ENCODE measurements at places on chromosomes 7 and 10.

DNA sequence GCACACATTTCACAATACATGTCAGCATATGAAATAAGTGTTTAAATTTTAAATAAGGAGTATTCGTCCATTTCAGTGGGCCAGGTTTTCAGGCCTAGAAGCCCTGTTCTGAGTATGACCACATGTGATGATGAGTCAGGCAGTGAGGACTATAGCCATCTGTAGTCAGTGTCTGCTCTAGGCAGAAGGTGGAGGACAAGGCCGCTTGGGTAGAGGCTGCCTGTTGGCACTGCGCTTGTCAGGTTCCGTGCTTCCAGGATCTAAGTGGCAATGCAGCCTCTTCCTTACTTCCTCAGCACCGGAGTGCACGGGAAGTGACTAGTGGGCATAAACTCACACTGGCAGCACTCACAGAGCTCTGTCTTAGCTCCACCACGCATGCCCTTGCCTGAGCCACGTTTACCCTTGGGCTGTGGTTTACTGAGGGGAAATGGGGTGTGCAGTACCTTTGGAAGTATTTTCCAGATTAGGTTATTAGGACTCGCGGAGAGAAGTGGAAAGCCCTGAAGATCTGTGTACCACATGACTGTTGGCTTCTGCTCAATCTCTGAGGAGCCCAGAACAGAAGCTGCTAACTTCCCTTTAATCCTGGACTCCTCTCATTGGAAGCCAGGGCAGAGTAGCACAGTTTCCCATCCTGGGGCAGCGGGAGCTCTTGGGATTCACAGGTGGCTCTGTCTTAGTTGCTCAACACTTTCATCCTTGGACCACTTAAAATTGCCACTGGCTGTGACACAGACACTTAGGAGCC, 87.5 kb upstream of the GJD4 start:
- no peak for DNase-seq

DNA sequence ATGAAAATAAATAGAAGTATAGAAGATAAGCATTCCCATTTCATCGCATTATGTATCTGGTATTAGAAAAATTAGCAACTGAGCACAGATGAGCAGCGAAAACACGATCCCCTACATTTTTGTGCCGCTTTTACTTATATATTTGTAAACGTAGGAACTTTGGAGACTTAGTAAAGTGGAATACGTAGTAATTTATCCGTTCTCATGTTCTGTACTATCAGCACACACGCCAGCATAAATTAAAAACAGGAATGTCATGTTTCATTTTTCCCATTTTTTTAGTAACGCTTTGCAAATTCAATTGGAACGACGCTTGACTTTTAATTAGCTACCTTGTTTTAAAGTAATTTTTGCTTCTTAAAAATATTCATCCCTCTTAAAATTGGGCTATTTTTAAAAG, 2.4 kb downstream of the ZNRF2 start:
- DNase-seq, result no peak

DNA sequence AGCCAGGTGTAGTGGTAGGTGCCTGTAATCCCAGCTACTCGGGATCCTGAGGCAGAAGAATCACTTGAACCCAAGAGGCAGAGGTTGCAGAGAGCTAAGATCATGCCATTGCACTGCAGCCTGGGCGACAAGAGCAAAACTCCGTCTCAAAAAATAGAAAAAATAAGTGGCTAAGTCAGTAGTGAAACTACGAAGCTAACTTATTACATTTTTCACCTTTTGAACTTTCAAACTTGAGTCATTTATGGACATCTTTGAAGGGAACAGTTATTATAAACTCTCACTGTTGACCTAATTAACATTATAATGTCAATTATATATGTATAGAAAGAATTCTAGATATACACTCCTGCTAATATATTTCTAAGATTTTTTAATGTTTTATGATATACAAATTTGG, 541.5 kb upstream of the C7orf33 start:
- no peak for DNase-seq

DNA sequence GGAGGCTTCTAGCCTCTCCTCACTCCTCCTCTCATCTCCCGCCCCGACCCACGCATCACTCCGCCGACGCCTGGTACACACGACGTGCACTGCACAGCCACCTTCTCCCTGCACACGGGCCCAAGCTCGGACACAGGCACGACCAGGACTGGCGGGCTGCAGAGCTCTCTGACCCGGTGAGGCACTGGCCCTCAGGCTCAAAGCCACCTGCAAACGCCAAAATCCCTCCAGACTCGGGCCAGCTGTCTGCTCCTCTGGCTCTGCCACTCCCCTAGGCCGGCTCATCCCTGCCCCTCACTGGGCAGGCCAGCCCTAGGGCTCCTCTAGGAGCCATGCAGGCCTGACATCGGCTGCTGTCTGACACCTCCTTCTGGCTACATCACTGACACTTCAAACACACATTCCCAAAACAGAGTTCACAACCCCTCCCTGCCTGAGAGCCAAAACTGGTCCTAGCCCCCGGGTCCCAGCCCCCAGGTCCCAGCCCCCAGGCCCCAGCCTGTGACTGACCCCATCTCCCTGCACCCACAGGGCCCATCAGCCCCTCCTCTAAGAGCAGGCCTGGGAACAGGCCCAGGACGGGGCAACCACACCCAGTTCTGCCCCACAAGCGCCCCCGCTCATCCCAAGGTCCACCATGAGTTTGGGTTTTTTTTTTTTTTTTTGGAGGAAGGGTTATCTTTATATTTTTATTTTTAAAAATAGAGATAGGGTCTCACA, 35.1 kb downstream of the MAD1L1 start:
- peak; percentile 32 for DNase-seq

GRCh38 chr10:114624951-114625780, 32.9 kb downstream of the ABLIM1 start:
- no peak for DNase-seq

GRCh38 chr7:103687272-103687671, 241.3 kb upstream of the SLC26A5 start:
- no peak for DNase-seq

All from SK-N-SH (cell line).